ENCODE measurements at places on chromosomes 13 and 19. TPM values are rescaled to one million over a fixed set of nuclear protein-coding genes. Genes with fewer than 3 reads are reported as not detected.

The CGB3 gene
- 0.26 TPM for polyA plus RNA-seq

The TRAPPC5 gene
- polyA plus RNA-seq: 111 TPM

The PTGER1 gene
- 0.75 TPM for polyA plus RNA-seq

The ZFP82 gene
- polyA plus RNA-seq: 18.4 TPM

The EFNB2 gene
- 12.2 TPM for polyA plus RNA-seq

The TMEM59L gene
- 2.4 TPM for polyA plus RNA-seq

The ALOX5AP gene
- polyA plus RNA-seq: 0.66 TPM

The TPP2 gene
- 19.3 TPM for polyA plus RNA-seq

The IQCN gene
- polyA plus RNA-seq: 0.38 TPM

The TEX101 gene
- not detected for polyA plus RNA-seq

The B3GNT3 gene
- not detected for polyA plus RNA-seq

The MAN2B1 gene
- 22.1 TPM for polyA plus RNA-seq

The WDR87 gene
- polyA plus RNA-seq: 0.17 TPM

The TMC4 gene
- polyA plus RNA-seq: 3.4 TPM

The ZNF534 gene
- 2.0 TPM for polyA plus RNA-seq

The PRKACA gene
- 33.5 TPM for polyA plus RNA-seq

The ZNF429 gene
- 53.9 TPM for polyA plus RNA-seq

The CYP2F1 gene
- polyA plus RNA-seq: not detected

The FGF21 gene
- polyA plus RNA-seq: not detected

The KCNRG gene
- polyA plus RNA-seq: 0.31 TPM

The TRMT1 gene
- polyA plus RNA-seq: 37.7 TPM

The FXYD3 gene
- polyA plus RNA-seq: not detected

The TSSK6 gene
- polyA plus RNA-seq: 1.5 TPM

The LGALS4 gene
- 0.50 TPM for polyA plus RNA-seq

The PLIN3 gene
- polyA plus RNA-seq: 144 TPM

The CGB8 gene
- not detected for polyA plus RNA-seq

The HIF3A gene
- 170 TPM for polyA plus RNA-seq

The ZNF562 gene
- polyA plus RNA-seq: 6.3 TPM

The FAAP24 gene
- polyA plus RNA-seq: 3.1 TPM

The RGL3 gene
- polyA plus RNA-seq: 38.9 TPM

The GGN gene
- polyA plus RNA-seq: 3.4 TPM

The ZNF177 gene
- 3.7 TPM for polyA plus RNA-seq

The ZNF575 gene
- 0.72 TPM for polyA plus RNA-seq

The CBY2 gene
- 0.35 TPM for polyA plus RNA-seq

Data from cardiac muscle cell (in vitro differentiated cells and primary cell).